ENCODE measurements at places on chromosomes 5 and 9.

DNA sequence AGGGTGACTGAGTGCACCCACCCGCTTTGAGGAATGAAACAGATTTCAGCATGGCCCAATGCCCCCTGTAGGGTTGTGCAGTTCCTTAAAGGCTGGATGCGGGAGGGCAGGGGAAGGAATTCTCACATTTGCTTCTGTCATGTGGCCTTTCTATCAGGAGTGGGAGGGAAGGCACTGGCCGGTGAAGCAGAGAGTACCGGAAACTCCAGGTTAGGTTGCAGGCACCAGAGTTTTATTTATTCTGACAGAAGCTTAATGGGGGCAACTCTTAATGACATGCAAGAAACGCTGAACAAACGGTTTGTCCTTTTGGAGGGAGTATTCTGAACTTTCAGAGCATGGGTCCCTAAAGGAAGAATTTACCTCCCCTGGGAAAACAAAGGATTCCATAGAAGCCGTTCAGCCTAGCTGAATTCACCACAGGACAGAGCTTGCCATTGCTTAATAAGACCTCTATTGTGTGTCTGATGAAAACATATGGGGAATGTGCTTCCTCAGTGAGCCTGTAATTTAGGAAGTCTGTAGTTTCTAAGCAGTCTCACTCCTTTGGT is 44.1 kb upstream of the EQTN start:
- DNase-seq = no peak

DNA sequence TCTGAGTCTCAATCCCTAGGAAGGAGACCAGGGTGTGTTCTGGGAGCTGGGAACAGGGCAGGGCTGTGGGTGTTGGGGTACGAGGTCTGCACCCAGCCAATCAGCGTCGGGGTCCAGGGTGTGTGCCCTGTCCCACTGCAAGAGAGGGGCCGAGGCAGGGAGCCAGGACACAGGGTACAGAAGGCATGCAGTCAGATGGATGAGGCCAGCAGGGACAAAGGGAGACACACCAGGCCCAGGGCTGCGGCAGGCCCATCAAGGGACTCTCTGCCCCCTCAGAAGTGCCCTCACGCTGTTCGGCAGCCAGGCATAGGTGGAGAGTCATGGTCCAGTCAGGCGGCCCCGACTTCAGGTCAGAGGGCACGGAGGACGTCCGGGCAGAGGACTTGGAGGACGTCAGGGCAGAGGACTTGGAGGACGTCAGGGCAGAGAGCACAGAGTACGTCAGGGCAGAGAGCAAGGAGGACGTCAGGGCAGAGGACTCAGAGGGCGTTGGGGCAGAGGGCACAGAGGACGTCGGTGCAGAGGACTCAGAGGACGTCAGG is 28.8 kb upstream of the ADAMTS2 start:
- no peak for DNase-seq

DNA sequence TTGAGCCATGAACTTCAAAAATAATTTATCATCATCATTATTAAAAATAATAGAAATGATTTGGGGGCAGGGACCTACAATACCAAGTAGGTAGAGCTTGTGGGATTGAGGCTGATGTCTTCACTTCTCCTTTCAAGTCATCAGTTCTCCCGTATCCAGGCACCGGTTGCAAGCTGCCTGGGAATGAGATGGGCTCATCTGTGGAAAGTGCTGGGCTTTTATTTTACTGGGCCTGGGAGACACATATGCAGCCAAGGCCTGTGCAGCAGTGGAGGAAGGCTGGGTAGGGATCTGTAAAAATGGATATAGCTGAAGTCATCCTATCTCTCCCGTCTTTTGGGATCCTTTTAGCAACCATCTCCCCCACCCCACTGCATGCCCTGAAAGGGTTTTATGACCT is 284.1 kb upstream of the CLINT1 start:
- DNase-seq = no peak

- no peak for DNase-seq
Measured at GRCh38 chr5:33408816-33409215, 31.9 kb upstream of the TARS1 start.

All from NCI-H82 (cell line).